ENCODE measurements at places on chromosomes 4 and X.

DNA sequence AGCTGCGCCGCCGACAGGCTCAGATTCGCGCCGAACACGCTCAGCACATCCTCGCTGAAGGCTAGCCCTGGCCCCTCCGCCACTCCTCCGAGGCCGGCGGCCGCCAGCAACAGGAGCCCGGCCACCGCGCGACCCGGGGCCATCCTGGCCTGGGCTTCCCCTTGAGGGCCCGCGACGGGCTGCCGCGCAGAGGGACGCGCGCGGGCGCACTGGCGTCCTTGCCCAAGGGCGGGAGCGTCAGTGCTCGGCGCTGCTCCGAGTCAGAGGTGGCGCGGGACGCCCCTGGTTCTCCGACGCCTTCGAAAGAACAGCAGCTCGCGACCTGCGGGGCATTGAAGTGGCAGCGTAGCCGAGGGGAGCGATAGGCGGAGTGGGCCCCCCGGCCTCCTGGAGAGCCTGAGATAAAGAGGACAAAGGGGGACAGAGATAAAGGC is 745 bp downstream of the SLC39A8 start:
- peak; percentile 61 for DNase-seq

DNA sequence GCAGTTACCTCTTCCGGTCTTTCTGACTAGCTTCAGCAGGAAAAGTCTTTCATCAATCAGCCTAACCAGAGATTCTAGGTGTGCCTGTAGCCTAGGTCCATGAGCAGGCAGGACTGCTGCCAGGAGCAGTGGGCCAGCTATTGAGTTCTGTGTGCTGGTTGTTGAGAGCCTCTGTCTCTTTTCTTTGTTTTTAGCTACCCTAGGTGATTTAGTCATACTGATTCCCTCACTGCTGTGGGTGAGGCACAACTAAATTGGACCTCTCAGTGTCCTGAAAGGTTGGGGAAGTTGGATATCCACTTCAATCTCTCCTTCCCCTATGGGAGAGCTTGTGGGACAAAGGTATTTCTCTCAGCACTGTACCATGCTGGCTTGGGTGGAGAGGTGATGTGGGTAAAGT is 354.9 kb downstream of the GPAT3 start:
- no peak for DNase-seq

- no peak for DNase-seq
Observed at GRCh38 chrX:40646489-40647306, 663 bp downstream of the CXorf38 start.

- no peak for DNase-seq
Observed at GRCh38 chrX:20057479-20057878, 59.2 kb downstream of the MAP7D2 start.

DNA sequence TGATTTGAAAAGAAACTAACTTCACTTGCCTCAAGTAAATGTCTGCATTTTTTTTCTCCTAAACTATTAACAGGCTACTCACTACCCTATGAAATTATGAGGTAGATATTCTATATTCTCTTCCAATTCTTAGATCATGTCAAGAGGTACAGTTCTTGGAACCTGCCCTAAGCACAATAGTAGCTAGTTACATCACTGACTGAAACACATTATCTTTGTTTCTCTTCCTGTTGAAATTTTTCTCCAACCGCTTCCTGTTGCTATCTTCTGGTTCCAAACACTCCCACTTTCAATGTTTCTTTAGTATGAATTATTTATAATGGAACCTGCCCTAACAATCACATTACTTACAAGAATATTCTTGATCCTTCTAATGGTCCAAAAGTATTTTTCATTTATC is 5.0 kb upstream of the BANK1 start:
- no peak for DNase-seq

DNA sequence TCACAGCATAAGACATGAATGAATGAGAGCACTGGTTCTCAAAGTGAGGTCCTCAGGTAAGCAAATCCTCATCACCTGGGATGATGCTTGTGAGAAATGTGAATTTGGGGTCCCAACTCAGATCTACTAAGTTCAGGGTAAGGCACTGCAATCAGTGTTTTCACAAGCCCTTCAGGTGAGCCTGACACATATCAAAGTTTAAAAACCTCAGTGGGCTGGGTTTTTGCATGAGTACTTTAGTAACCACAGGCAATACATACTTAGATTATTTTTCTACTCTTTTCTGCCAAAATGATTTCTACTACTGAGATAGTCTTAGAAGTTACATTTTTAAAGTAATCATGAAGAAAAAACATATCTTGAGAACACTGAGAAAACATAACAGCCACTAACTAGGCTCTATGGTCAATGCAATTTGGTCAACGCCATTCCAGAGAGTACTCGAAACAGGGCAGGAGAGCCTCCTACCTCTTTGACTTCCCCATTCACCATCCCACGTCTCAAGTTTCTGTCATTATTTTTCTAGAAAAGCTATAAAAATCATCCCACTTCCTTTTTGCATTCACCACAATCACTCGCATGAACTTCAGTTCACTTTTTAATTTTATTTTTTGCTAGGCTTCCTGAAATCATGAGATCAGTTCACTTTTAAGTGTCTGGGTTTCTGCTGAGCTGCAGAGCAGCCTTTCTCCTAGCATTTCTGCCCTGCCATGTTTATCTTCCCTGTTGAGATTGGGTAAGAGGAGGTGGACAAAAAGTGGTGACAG is 73.8 kb downstream of the MFAP3L start:
- no peak for DNase-seq

DNA sequence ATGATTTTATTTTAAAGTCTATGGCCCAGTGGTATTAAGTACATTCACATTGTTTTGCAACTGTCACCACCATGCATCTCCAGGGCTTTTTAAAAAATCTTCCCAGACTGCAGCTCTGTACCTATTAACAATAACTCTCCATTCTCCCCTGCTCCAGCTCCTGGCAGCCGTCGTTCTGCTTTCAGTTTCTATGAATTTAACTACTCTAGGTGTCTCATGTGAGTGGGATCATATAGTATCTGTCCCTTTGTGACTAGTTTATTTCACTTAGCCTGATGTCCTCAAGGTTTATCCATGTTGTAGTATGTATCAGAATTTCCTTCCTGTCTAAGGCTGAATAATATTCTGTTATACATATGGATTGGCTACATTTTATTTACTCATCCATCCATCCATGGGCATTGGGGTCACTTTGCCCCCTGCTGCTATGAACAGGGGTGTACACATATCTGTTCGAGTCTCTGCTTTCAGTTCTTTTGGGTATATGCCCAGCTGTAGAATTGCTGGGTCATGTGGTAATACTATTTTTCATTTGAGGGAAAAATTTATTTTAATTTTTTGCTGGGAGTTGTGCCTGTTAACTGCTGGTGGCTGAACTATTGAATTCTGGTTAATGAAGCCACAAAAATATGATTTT is 131.3 kb downstream of the ARHGAP10 start:
- DNase-seq = no peak
